ENCODE measurements at places on chromosomes 7 and 10.

DNA sequence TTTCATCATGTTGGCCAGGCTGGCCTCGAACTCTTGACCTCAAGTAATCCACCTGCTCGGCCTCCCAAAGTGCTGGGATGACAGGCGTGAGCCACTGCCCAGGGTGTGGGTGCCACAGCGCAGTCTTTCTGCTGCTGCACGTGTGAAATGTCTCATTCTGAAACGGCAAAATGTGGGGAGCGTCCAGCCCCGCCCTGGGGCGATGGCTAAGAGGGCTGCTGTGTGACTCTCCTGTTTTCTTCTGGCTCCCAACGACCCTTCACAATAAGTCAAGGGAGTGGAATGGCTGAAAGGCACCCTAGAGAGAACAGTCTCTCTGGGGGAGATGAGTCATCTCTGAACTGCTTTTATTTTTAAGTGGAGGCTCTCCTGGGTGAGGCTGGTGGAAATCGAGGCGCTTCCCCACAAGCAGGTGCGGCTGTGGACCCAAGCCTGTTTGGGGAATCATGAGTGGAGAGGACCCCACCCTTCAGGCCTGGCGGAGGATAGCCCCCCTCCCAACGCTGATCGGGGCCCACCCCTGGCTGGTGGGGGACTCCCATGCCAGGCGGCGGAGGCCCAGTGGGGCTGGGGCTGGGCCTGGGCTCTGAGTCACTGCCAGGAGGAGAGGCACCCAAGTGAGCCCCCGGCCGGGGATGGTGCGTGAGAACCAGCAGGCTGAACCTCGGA is 18.0 kb downstream of the ADAP1 start:
- no peak for DNase-seq

- no peak for DNase-seq
These were observed 61.1 kb upstream of the TMEM196 start for GRCh38 chr7:19834566-19834965.

DNA sequence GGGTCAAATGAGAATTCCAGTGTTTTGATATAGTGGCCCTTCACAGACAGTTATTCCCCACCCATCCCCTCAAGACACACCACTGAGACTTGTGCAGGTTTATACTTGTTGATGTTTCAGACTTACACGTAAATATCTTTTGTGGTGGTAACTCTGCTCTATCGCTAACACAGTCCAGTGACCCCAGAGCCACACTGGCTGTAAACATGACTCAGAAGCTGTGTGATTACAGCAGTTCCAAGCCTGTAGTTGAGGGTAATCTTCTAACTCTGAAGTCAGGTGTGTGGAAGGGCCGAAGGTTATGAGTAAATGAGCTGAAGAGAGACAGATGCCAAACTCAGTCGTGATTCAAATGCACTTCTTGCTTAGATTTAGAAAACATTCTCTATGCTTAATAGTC is 19.4 kb downstream of the NOBOX start:
- DNase-seq = no peak

DNA sequence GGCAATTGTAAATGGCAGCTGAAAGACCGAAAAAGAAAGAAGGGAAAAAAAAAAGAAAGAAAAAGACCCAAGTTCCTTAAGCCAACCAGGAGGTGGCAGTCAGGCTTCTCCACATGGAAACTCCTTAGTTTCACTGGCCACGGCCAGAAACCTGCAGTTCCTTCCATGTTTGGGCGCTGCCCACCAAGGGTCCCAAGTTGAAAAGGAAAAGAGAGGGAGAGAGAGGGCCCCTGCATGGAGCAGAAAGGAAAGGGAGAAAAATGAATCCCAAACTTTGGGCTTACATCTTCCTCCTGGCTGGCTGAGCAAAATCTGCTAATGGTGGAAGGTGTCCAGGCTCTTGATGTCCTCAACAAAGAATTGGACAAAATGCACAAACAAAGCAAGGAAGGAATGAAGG is 31.8 kb upstream of the ABCA13 start:
- peak; percentile 47 for DNase-seq

DNA sequence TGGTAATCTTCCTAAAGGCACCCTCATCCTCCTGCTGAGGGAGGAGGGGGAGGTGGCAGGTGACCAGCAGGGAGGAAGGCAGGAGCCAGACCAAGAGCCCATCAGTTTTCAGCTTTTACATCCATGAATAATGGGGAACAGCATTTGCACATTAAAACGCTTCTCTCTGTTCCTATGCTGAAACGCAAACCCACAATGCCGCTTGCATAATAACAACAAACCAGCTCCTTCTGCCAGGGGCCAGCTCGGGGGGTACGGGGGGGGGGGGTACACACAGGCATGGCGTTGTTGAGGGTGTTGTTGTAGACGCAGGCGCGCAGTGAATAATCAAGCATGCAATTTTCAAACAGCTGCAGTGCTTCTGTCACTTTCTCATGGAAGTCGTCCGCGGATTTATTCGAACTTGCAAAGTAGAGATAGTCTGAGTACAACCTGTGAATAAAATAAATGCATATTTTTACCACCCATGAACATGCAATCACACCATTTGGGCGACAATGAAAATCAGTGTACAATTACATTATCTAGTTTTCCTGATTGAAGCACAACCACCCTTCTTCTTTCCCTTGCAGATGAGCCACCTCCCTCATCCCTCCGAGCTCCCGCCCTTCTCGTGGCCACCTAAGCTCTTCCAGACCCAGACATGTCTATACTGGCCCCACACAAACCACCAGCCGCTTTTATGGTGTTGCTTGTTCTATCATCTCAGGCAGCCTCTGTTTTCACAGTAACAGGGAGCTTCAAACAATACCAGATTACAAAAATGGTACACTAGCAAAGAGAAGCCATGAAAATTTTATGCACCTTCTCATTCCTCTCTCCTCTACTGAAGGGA is 72.2 kb downstream of the CHST15 start:
- DNase-seq = no peak

GRCh38 chr10:110978204-110978603 is 58.8 kb downstream of the SHOC2 start:
- DNase-seq = no peak

- peak; percentile 4 for DNase-seq
These were observed 77.1 kb downstream of the MPLKIP start for GRCh38 chr7:40057292-40057691.

DNA sequence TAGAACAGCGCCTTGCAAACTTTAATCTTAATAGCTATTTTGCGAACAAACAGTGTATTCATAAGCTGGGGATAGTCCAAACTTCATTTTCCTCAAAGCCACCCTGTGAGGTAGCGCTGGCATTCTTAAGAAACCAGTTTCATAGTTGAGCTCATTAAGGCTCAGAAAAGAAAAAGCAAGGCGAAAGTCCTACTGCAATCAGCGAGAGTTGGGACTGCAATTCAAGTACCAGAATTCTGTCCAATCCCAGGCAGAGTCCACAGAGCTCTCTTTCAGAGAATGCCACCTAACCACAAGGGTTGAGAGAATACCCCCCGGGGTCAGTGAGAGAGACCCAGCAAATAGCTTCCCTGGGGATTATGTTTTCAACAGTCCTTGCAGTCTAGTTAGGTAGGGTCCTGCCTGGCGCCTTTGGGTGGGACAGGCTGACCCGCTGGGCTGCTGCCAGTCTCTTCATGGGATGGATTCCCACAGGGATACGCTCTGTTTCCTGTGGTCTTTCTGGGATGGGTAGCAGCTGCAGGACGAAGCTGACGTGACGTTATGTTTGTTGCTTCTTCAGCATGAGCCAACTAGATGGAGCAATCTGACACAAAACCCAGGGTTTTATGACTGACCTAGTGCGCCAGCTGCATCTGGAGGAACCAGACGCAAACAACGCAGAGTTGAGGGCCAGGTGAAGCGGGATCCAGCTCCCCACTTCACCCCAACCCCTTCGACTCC is 16.0 kb downstream of the BMPER start:
- DNase-seq = no peak

Data from dermis blood vessel endothelial cell (primary cell).